Stimulated activated CD8-positive, alpha-beta memory T cell treated with anti-CD3 and anti-CD28 coated beads, Interleukin-7, amount 100 ng/mL, for 1 hour (primary cell): ENCODE measurements at places on chromosomes 1 and 21.

DNA sequence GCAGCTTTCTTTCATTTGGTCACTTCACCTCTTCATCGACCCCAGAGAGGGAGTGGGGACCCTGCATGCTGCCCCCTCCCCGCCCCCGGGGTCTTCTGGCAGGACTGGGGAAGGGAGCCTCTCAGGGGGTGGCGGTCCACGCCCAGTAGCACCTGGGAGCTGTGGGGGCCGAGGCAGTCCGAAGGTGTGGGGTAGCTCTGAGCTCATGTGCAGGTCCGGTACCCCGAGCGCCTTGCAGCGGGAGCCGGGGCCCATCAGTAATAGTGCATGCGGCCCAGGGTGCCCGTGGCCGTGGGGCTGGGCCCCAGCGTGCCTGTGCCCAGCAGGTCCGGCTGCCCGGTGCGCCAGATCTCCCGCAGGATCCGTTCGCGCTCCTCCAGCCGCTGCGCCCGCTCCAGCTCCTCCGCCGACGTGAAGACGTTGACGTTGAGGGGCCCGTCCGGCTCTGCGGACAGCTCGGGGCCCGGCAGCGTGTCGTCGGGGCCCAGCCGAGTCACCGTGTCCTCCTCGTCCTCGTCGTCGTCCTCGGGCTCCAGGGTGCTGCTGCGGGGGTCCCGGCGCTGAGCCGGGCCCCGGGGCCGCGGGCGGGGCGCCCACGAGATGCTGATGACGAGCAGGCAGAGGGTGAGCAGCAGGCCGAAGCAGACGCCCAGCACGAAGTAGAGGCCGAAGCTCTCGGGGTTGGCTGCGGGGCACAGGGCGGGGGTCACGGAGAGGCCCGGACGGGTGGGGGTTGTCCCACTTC lies 1.2 kb downstream of the EVA1B start:
- no peak for DNase-seq

- DNase-seq = no peak
Measured at GRCh38 chr1:163187849-163188248, 14.9 kb downstream of the RGS5 start.

DNA sequence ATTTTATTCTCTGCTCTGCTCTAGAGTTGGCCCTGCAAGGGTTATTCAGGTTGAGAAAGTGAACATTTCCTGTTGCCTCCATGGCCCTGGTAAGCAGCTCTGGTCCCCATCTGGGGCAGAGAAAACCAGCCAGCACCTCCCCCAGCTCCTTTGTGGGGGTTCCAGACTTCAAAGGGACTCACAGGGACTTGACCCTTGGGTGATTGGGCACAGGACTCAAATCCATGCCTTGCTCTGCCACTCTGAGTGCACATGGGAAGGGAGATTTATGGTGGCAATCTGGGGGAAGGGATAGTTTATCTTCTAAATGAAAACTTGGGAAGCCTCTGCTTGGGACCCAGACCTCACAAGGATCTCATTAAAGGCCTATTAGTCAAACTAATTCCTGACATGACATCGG lies 212.8 kb downstream of the FOXD2 start:
- DNase-seq = no peak

- no peak for DNase-seq
Measured at GRCh38 chr21:41018431-41018830, 149.5 kb upstream of the BACE2 start.

DNA sequence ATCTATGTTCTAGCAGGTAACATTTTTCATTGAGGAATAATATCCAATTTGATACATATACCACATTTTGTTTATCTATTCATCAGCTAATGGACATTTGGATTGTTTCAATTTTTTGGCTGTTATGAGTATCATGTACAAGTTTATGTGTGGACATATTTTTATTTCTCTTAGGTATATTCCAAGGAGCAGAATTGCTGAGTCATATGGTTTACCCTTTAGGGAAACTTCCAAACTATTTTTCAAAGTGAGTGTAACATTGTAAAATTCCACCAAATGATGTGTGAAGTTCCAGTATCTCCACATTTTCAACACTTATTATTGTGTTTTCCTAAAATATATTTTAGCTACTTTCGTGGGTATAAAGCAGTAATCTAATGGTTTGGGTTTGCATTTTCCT lies 1789.9 kb downstream of the MRPL39 start:
- no peak for DNase-seq

DNA sequence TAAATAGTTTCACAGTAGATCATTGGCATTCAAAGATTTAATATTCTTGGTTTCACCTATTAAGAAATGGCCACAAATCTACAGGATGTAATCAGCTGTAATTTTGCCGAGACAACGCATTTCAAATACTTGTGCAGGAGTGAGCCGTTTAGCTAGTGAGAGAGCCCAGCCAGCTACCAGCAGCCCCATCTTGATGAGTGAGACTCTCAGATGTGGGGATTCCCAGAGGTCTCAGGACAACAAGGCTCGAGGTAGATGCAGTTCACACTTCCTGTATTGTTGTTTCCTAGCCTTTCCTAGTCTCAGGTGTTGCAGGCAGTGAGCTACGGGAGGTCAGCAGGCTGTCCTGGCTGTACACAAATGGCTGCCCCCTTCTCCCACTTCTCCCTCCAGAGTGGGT lies 108.6 kb downstream of the PBX1 start:
- no peak for DNase-seq

GRCh38 chr1:180560868-180561600 lies 2.3 kb downstream of the OVAAL start:
- DNase-seq = no peak

DNA sequence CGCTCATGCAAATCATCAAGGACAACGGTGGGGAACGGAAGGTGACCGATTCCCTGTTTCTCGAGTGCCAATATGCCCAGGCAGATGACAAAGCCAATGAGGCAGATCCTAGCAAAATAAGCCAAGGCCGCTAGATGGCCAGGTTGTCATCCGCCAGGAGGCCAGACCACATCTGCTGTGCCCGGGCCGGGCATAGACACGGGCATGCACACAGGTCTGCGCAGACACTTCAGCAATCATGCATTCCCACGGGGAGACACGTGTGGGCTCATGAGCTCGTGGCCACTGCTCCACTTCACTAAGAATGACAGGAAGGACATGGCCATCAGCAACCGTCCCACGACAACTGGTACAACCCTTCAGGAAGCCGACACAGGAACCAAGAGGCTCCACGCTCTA lies 23.4 kb downstream of the WDR4 start:
- no peak for DNase-seq

DNA sequence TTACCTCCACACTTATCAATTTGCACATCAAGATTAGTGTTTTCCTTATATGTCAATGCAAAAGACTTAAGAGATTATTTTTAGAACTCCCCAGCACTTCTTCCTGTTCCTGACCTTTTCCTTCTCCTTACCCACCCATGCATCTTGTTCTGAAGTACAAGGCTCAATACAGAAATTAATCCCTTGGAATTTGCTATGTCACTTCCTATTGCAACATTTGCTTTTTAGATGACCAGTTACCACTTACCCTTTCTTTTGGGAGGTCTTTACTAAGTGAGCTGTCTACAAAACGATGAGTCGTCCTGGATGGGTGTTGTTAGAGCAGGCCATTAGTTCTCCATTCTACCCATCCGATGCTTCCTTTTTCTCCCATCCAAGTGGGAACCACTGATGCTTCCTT lies 221.2 kb downstream of the FMN2 start:
- no peak for DNase-seq

DNA sequence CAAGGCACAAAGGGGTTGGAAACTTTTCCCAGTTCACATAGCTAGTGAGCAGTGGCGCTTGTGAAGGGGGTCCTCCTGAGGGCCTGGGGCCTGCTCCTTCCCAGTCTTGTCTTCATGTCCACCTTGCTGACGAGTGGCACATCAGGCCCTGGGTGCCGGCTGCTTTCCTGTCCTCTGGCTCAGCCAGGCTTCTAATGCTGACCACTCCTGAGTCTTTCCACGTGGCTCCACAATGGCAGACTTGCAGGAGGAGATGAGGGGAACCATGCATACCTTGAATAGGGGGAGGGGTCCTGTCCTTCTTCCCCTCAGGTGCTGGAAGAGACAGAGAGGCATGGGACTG lies 38.7 kb downstream of the MAPKAPK2 start:
- DNase-seq = no peak

- DNase-seq = no peak
Measured at GRCh38 chr21:26100573-26100972, 70.0 kb downstream of the APP start.

DNA sequence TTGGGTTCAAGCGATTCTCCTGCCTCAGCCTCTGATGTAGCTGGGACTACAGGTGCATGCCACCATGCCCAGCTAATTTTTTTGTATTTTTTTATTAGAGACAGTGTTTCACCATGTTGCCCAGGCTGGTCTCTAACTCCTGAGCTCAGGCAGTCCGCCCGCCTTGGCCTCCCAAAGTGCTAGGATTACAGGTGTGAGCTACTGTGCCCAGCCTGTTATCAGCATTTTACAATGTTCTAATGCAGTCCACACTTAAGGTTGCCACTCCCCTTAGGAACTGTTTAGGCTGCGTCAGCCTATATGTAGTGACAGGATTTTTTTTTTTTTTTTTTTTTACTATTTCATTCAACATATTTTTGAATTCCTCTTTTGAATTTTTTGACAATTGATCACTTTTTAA lies 30.2 kb downstream of the AGPAT3 start:
- no peak for DNase-seq

GRCh38 chr1:111733183-111733991 lies 5.8 kb downstream of the INKA2 start:
- DNase-seq = no peak

DNA sequence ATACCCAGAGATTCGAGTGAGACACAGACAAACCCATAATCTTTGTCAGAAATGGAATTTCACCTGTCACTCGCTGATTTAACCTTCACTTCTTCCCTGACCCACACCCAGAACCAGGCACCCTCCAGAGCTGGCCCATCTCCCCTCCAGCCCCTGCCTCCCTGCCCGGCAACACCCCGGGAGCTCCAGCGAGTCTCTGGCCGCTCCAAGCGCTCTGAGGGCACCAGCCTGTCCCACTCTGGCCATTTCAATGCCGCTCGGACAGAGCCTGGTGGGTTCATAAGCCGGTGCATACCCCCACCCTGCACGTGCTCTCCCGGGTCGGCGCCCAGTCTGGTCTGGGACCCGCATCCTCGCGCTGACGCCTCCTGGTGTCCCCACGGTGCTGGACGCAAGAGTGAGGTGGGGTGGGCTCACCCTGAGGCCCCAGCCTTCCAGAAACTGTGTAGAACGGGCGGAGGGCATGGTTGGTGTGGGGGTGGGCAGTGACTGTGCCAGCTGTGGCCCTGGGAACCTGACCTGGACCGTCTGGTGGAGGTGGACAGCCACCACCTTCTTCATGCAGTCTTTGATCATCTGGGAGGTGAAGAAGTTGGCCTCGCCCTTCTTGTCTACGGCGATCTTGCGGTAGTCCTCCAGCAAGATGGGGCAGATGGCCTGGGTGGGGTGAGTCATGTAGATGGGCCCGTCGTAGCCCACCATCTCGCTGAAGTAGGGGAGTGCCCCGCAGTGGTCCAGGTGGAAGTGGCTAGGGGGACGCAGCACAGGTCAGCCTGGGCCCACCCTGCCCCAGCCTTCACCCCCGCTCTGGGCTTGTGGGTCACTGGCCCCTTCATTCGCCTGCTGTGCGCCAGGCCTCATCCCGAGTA lies 5.4 kb downstream of the INTS11 start:
- no peak for DNase-seq

- DNase-seq = no peak
Measured at GRCh38 chr1:228958741-228959140, 223.5 kb downstream of the RHOU start.

GRCh38 chr1:226350519-226350865 lies 41.5 kb upstream of the LIN9 start:
- DNase-seq = no peak

- DNase-seq = no peak
Measured at GRCh38 chr21:29078869-29079767, 5.7 kb upstream of the CCT8 start.

DNA sequence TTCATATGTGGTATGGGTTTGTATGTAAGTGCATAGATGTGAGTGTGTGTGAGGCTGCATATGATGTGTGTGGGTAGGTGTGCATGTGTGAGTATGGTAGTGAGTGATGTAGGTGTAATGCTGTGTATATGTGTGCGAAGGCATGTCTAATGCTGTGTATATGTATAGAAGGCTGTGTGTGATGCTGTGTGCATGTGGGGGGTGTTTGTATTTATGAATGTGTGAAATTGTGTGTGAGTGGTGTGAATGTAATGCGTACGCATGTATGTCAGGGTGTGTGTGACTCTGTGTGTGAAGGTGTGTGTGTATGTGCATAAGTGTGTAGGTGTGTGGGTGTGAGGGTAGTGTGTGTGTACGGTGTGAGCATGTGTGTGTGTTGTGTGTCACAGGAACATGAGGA lies 300.0 kb downstream of the OMA1 start:
- no peak for DNase-seq

GRCh38 chr1:227391211-227391610 lies 72.9 kb upstream of the CDC42BPA start:
- no peak for DNase-seq

GRCh38 chr1:64167176-64167575 lies 36.2 kb upstream of the UBE2U start:
- DNase-seq = no peak

GRCh38 chr1:221117548-221117951 lies 238.3 kb downstream of the HLX start:
- DNase-seq = no peak

DNA sequence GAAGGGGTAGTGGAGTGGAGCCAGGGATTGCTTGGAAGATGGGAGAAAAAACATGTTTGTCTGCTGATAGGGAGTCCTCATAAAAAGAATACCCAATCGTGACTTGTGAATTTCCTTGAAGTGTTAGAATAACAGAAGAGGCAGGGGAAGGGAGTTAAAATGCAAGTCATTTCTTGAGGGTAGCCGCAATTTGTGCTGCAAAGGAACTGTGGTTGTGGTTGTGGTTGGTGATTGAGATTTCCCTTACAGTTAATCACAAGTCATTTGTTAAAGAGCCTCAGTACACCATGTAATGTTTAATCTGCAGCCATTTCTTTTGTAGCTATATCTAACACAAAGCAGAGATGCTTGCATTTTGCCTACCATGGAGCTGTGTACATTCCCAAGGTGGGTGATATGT lies 38.5 kb upstream of the EGLN1 start:
- peak; percentile 41 for DNase-seq

DNA sequence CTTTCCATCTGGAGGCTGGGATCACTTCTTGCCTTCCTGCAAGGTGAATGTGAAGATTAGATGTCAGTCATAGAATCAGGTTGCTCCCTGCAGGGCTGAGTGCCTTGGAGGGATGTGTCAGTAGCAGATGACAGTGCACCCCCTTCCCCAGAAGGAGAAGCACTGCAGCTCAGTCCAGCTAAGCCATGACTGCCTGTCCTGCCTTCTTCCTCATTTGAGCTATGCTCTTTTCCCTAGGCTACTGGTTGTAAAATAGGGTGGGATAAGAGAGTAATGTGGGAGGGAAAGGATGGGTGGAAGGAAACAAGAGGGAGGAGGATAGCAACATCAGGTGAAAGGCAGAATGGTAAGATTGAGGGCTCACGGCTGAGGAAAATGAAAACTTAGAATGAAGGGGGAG lies 11.1 kb upstream of the FABP3 start:
- no peak for DNase-seq

GRCh38 chr21:41566500-41567014 lies 58.6 kb upstream of the TMPRSS2 start:
- no peak for DNase-seq

- no peak for DNase-seq
Measured at GRCh38 chr1:52240592-52241210, 98.8 kb downstream of the ZFYVE9 start.

GRCh38 chr1:29324771-29325351 lies 88.5 kb downstream of the PTPRU start:
- no peak for DNase-seq
